ENCODE measurements at places on chromosomes 3 and 15.

GRCh38 chr15:101686718-101687117 lies 34.5 kb upstream of the TM2D3 start:
- no peak for DNase-seq

DNA sequence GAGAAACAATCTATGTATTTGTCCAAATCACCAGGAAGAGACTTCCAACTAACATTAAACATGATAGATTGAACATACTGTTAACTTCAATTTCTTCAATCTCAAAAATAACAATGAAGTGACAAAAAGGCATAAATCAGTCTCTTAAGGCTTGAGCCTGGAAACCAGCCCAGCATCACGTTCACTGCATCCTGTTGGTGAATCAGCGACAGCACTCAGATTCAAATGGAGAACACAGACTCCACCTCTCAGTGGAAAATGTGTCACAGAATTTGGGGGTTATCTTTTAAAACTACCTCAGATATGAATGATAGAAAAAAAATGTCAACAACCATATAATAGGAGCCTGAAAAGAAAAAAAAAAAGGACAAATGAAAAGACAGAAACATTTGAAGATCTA lies 212.0 kb downstream of the MINAR1 start:
- peak; percentile 57 for DNase-seq

DNA sequence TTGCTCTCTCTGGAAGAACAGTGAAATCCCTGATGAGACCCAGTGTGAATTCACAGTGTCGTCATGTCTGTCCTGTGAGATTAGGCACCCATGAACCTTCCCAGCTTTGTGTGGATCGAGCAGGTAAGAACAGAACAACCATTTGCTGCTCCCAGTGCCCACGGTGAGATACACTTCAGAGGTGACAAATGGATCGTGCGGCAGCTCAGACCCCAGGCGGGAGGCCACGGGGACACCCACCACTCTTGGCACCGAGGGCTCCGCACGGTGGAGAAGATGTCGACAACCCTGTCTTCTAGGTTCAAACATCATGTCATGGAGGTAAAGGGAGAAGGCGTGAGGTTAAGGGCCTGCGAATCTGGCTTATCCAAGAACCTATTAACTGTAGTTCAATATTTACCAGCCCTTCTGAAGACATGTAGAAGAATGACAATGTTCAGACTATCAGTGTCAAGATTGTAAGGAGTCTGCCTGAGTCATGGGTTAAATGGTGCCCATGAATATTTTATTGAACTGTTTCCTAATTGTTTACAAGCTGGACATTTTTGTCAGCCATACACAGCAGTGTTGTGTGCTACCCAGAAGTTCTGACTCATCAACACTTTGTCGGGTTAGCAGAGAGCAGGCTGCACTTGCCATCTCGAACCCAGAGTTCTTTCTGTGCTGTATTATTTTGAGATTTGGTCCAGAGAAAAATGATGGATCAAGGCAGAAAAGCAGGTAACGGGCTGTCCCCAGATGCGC lies 15.5 kb upstream of the PCSK6 start:
- no peak for DNase-seq

DNA sequence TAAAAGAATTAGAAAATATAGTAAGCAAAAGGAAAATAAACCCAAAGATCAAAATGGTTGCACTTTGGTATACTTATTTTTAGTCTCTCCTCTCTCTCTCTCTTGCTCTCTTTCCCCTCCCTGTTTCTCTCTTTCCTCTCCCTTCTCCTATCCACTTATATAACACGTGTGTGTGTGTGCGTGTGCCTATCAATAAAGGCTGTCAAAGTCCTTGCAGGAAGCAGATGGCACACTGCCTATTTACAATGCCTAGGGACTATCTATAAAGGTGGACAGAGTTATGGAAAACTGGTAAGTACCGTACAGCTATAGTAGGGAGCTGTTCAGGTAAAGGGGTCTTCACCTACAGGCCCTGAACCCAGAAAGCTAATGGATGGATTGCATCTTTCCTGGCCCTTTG lies 161.6 kb downstream of the SQOR start:
- no peak for DNase-seq

DNA sequence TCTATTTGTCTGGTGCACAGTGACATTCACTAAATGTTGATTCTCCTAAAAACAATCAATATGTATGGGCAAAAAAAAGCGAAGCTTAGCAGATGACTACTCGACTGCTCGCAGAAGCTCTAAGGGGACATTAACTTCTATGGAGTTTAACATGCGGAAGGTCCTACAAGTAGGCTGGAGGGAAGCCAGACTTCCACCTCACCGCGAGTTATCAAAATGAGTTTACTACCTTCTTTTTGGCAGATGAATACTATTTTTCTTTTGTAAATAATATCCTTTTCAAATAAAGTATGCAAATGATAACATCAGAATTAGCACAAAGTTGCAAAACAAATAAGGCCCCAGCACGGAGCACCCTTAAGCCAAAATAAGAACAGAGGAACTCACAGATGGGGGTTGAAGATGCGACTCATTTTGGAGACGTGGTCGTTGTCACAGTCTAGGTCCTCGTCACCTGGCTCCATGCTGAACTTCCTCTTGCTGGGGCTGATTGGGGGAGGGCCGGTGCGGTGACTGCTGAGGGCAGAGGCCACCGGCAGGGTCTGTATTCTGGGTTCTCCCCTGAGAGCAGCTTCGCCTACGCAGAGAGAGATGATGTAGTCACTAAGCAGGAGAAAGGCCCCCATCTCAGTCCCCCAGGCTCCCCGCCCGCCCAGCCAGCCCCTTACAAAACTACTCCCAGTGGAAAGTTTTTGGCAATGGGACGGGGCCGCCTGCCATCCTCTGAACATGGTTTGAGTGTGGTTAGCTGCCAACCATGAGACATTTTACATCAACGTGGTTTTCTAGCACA lies 42.1 kb downstream of the VGLL4 start:
- DNase-seq = peak; percentile 51

GRCh38 chr3:19030522-19030839 lies 117.8 kb upstream of the KCNH8 start:
- DNase-seq = peak; percentile 16

All from PC-3 (cell line).